ENCODE measurements at places on chromosomes 1 and 21. TPM values are rescaled to one million over a fixed set of nuclear protein-coding genes. Genes with fewer than 3 reads are reported as not detected.

The ANKRD45 gene
- 0.17 TPM for total RNA-seq

The VWA5B1 gene
- not detected for total RNA-seq

The S100A8 gene
- total RNA-seq, result not detected

The ENAH gene
- 47.0 TPM for total RNA-seq

The RAB25 gene
- not detected for total RNA-seq

The CFAP45 gene
- 0.17 TPM for total RNA-seq

The MPL gene
- total RNA-seq, result not detected

The RHD gene
- 0.34 TPM for total RNA-seq

The OR2L3 gene
- not detected for total RNA-seq

The NLRP3 gene
- not detected for total RNA-seq

The AK5 gene
- 40.3 TPM for total RNA-seq

The PAX7 gene
- total RNA-seq, result not detected

The CGN gene
- total RNA-seq, result 2.4 TPM

The LCE2A gene
- not detected for total RNA-seq

The CFAP107 gene
- total RNA-seq, result not detected

The CENPS gene
- total RNA-seq, result 11.4 TPM

The BTBD8 gene
- total RNA-seq, result 6.1 TPM

The NKAIN1 gene
- total RNA-seq, result not detected

The ABCA4 gene
- 113 TPM for total RNA-seq

The HECTD3 gene
- 54.8 TPM for total RNA-seq

The S100A2 gene
- 0.51 TPM for total RNA-seq

The CLCA4 gene
- total RNA-seq, result not detected

The AMY2A gene
- total RNA-seq, result not detected

The CNKSR1 gene
- not detected for total RNA-seq

The WASF2 gene
- total RNA-seq, result 45.9 TPM

The LAPTM5 gene
- 39.9 TPM for total RNA-seq

The PAPPA2 gene
- total RNA-seq, result under 0.01 TPM

The AGMAT gene
- total RNA-seq, result 1.2 TPM

The LCE6A gene
- total RNA-seq, result not detected

The TFAP2E gene
- 0.14 TPM for total RNA-seq

The SPRR4 gene
- total RNA-seq, result not detected

The EXTL2 gene
- 21.3 TPM for total RNA-seq

The RUNX1 gene
- total RNA-seq, result 1.7 TPM

The AMY2B gene
- total RNA-seq, result 0.51 TPM

The PTCH2 gene
- total RNA-seq, result 0.05 TPM

The LEFTY2 gene
- total RNA-seq, result not detected

The FAM151A gene
- not detected for total RNA-seq

The NRIP1 gene
- 51.1 TPM for total RNA-seq

The MFAP2 gene
- total RNA-seq, result 24.5 TPM

The KRTAP12-2 gene
- total RNA-seq, result not detected

The TMEM200B gene
- total RNA-seq, result 0.28 TPM

The PRRX1 gene
- 0.17 TPM for total RNA-seq

The LAMC1 gene
- total RNA-seq, result 802 TPM

The SLC1A7 gene
- total RNA-seq, result not detected

The DNAJC28 gene
- 2.6 TPM for total RNA-seq

Data from dermis blood vessel endothelial cell (primary cell).